Activated CD8-positive, alpha-beta T cell treated with anti-CD3 and anti-CD28 coated beads, Interleukin-2, amount 10 ng/mL, durations not matched to agents 7 days and 5 days (primary cell): ENCODE measurements at places on chromosomes 13 and 19.

DNA sequence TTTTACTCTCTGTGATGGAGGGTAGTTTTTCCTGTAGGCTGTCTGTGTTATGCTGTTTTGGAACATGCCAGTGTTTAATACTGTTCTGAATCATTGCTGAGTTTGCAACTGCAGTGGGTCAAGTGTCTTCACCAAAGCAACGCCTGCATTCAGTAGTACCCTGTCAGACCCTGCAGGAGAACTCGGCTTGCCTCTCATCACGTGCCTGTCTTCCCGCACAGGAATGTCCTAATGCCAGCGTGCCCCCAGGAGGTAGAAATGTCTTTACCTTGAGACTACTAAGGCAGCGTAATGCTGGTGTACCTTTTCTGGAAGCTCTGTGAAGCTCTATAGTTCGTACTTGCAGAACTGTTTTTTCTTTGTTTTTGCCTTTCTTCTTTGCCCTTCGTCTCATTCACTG is 42.3 kb downstream of the POLR1D start:
- DNase-seq = no peak

GRCh38 chr13:35729926-35730627 is 253.6 kb upstream of the MAB21L1 start:
- no peak for DNase-seq

GRCh38 chr13:81676008-81676407 is 1335.1 kb upstream of the SPRY2 start:
- no peak for DNase-seq

DNA sequence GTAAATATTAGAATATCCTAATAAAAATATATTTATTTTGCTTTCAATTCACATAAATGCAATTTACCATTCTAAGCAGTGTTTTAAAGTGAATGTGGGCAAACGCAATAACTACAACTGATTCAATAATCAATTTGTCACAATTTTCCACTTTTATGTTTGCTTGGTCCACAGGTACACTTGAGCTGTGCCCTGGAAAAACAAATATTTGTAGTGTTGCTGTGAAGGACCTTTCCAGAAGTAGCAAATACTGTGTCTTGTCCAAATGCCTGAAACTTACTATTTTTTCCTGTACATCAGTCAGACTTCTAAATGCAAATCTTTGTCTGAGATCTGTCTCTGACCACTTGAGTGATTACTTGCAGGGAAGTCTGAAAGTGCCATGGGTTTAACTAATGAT is 845.8 kb upstream of the SLITRK5 start:
- DNase-seq = no peak

DNA sequence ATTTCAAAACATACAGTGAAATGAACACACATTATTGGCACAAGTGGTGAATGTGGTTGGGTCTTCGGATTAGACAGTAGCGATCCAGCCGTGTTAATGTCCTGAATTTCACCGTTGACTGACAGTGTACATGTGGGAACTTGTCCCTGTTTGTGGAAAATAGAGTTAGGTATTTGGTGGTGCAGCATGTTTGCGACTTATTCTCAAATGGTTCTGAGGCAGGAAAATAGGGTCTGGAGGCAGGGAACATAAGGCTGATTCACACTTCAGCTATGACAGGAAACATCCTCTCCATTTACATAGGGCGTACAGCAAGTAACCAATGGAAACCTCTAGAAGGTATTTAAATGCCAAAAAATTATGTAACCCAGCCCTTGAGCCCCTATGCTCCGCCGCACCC is 4.2 kb downstream of the LGALS7B start:
- no peak for DNase-seq

- DNase-seq = no peak
These were observed 5.5 kb upstream of the PTGER1 start for GRCh38 chr19:14480700-14481079.

DNA sequence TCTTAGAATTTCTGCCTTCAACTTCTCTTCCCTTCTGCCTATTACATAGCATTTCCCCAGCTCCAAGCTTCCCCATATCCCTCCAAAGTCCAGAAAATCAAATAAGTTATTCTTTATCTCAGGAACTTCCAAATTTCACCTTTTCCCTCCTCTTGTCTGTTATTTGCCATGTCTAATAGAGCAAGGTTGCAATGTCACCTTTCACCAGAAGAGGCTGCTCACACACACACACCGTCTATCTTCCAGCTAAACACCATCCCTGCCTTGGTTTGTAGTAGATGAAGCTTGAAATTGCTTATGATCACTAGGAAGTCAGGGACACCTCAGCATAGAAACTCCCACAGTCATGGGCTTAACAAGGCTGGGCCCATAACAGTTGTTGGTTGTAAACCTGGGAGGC is 48.4 kb downstream of the ZNRF4 start:
- DNase-seq = no peak

DNA sequence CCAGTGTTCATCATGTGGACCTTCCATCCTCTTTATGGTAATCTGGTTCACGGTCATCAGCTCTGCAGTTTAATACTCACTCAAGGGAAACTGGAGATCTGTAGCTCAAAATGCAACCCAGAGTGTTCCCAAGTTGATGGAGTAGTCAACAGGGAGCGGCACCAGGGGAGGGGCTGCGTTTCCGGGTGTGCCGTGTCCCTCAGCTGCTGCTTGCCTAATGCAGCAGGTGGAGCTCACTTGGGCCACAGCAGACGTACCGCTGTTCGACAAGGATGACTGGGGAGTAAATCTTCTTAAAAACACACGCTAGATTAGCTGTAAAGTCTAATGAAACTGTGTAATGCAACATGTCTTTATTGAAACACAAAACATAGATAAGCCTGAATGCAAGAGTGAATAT is 81.1 kb downstream of the TNFSF13B start:
- DNase-seq = no peak

- DNase-seq = no peak
These were observed 1649.7 kb upstream of the SPRY2 start for GRCh38 chr13:81990652-81991051.

DNA sequence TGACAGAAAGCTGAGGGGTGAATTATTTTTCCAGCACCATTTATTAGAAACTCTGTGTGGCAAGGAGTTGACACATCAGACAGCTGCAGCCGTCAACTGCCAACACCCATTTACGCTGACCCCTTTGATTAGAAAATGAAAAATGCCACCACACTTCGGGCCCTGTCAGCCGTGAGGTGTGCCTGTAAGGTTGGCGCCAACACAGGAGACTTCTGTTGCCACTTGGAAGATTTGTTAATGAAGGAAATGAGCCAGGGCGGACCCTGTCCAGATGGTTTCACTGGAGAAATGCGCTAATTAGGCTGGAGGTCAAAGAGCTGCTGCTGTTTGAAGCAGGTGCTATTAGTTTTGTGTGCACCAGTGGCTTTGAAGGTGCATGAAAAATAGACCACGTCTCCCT is 297.5 kb downstream of the MTUS2 start:
- DNase-seq = no peak

DNA sequence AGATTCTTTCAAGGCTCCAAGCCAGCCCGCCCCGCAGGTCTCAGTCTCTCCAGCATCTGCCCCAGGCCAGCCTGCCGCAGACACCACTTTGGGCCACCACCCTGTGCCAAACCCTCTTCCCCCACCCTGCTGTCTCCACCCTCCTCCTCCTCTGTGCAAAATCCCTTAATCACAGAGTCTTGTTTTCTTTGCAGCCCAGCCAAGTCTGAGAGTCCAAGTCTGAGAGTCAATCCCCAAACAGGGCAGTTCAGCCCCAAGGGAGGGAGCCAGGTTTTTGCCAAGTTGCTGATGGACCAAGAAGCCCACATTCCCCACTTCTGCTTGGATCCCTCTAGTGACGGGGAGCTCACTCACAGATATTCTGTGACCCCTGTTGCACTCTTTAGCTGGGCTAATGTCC is 3.1 kb downstream of the ADAMTS10 start:
- no peak for DNase-seq

- DNase-seq = no peak
These were observed 22.2 kb downstream of the GPR42 start for GRCh38 chr19:35392742-35393715.

DNA sequence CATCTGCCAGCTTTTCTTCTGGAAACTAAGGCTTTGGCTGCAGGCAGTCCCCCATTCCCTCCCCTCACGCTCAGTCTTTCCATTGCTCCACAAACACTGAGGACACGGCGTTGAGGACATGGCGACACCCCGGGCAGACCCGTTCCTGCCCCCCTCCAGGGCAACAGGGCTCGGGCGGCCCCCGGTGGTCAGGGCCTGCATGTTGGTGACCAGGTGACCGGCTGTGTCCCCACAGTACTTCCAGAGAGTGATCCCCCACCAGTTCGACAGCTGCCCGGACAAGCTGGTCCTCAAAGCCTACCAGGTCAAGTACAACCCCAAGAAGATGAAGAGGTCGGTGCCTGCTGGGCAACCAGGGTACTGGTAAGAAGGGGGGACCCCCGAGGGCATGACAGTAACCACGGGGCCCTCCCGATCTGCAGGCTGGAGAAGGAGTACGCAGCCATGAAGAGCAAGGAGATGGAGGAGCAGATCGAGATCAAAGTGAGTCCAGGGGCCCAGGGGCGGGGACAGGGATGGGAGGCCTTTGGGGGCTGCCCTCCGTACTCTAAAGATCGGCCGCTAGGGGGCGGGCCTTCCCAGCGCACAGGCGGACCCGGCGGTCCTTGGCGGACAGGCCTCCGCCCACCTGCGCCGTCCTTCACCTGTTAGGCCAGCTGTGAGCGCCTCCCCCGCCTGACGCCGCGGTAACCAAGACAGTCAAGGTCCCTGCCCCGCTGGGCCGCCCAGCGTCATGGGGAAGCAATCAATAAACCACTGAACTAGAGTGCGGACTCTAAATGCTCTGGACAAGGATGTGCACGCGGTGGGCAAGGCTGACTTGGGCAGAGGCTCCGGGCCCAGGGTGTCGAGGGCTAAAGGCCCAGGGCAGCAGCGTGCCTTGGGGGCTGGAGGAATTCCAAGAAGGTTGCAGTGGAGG is 21.1 kb downstream of the PRR36 start:
- peak; percentile 77 for DNase-seq

DNA sequence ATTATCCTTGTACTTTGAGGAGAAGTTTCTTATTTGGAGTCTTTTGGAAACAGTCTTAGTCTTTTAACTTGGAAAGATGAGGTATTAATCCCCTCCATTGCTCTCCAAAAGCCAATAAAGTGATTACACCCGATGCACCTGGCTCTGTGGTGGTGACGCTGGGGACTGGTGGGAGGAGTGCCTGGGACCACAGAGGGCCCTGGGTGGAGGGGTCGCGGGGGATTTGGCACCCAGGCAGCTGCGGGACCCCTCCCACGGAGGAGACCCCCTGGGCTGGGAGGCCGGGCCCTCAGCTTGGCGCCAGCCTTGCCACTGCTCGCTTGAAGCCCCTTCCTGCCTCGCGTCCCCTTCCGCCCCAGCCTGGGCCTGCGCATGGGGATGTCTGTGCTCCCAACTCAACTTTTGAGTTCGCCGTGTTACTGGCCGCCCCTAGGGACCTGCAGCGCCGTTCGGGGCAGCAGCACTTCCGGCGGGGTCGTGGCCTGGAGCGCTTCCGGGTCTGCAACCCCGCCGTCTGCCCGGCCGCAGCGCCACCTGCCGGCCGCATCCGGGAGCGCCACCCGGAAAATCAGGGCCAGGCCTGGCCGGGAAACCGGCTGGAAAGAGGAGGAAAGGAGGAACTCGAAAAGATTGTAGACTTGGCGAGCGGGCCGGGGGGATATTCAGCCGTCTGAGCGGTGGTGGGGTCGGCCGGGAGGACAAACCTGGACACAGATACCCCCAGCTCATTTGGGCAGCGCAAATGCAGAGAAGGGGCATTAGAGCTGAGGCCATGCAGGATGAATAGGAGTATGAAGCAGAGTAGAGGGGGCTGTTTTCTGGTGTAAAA is 8.4 kb downstream of the PEAK3 start:
- peak; percentile 92 for DNase-seq

- DNase-seq = no peak
These were observed 297.1 kb downstream of the COG6 start for GRCh38 chr13:39952249-39953233.

- DNase-seq = no peak
These were observed 13.9 kb upstream of the HS6ST3 start for GRCh38 chr13:96075953-96076543.

DNA sequence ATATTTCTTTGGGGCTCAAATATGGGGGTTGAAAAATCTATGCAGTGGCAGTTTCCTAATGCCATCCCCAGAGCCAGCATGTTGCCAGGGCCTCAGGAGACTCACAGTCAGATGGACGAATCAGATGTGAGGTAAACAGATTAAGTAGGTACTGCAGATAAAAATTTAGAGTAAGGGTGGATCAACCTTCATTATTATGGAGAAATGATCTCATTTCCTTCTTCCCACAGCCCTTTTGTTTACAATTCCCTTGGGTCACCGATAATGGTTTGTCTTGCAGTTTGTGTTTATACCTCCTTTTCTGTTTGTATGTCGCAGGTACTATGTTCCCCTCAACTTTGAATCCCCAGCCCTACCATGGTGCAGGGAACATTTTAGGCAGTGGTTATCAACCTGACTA is 20.0 kb downstream of the DIAPH3 start:
- no peak for DNase-seq

DNA sequence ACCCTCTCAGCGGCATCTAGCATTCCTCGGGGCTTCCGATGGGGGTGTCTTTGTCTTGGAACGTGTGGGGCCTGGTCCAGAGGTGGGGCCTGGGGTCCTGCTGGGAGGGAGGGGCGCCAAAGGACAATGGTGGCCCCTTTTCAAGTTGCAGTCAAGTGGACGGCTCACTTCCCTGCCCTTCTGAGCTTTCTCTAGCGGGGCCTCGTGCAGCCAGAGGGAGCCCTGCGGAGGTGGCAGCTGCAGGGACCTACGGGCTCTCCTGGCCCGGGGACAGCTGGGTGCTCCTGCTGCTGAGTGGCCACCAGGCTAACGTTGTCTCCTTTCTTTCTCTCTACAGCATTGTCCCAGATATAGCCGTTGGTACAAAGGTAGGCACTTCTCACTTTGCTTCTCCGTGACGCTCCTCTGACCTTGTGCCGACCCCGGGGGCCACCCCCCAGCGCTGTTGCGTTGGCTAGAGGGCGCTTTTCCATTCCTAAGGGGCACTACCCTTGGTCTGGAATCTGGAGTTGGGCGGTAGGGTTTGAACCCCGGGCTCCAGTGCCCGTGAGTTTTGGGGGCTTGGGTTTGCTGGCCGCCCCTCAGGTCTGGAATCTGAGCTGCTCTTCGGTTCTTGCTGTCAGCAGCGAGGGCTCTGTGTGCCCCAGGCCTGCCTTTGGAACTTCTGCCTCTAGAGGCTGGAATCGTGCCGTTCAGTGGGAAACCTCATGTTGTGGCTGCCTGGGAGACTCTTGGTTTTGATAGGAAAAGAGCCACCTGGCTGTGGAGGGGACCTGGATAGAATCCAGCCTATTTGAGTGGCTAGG is 2.0 kb downstream of the PTBP1 start:
- peak; percentile 38 for DNase-seq

- DNase-seq = no peak
These were observed 48.9 kb upstream of the TNFSF11 start for GRCh38 chr13:42525035-42525504.

GRCh38 chr13:38262211-38262610 is 87.4 kb upstream of the UFM1 start:
- no peak for DNase-seq
